ENCODE measurements at places on chromosomes 12 and 14.

GRCh38 chr12:75816897-75817296 is 214.7 kb downstream of the PHLDA1 start:
- DNase-seq = no peak

GRCh38 chr14:83291714-83292113 is 1758.1 kb upstream of the SEL1L start:
- DNase-seq = no peak

GRCh38 chr12:49274396-49275069 is 9.7 kb downstream of the TUBA1C start:
- DNase-seq = no peak

- DNase-seq = no peak
These were observed 20.8 kb downstream of the GTSF1 start for GRCh38 chr12:54452628-54453027.

- no peak for DNase-seq
These were observed 45.0 kb upstream of the FBXO21 start for GRCh38 chr12:117235261-117235660.

- no peak for DNase-seq
These were observed 36.6 kb downstream of the TC2N start for GRCh38 chr14:91830777-91831176.

GRCh38 chr14:81153187-81153586 is 67.6 kb downstream of the GTF2A1 start:
- DNase-seq = no peak

GRCh38 chr12:15289192-15289591 is 33.1 kb upstream of the PTPRO start:
- DNase-seq = no peak

GRCh38 chr14:21868442-21869046 is 194.9 kb upstream of the OR4E1 start:
- DNase-seq = peak; percentile 56

- DNase-seq = peak; percentile 79
These were observed 685 bp upstream of the CDH24 start for GRCh38 chr14:23057757-23058653.

GRCh38 chr12:6605421-6606330 is 1.5 kb downstream of the CHD4 start:
- DNase-seq = peak; percentile 28

DNA sequence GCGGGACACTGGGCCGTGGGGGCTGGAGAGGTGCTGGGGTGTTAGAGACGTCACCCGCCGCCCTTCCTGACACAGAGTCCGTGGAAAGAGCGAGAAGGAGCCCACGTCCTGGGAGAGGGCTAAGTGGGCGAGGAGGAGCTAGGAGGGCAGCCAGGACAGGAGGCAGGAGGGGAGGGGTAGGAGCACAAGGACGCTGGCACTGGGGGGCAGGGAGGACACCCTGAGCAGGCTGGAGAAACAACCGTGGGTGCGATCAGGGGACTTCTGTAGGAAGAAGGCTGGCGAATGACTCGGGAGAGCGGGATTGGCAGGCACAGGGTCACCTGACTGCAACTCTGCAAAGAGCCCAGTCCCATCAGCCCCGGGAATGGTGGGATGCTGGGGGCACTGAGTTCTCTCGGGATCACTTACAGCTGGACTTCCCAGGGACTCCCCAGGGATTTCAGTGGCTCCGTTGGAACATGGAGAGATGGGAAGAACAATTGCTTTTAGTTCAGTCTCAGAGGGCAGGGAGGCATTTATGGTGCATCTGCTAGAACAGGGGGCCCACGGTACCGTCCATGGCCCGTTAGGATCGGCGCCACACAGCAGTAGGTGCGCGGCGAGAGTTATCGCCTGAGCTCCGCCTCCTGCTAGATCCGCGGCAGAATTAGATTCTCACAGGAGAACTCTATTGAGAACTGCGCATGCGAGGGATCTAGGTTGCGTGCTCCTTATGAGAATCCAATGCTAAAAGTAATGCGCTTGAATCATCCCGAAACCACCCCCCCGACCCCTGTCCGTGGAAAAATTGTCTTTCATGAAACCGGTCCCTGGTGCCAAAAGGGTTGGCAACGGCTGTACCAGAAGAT is 24.3 kb downstream of the UBR7 start:
- DNase-seq = no peak

DNA sequence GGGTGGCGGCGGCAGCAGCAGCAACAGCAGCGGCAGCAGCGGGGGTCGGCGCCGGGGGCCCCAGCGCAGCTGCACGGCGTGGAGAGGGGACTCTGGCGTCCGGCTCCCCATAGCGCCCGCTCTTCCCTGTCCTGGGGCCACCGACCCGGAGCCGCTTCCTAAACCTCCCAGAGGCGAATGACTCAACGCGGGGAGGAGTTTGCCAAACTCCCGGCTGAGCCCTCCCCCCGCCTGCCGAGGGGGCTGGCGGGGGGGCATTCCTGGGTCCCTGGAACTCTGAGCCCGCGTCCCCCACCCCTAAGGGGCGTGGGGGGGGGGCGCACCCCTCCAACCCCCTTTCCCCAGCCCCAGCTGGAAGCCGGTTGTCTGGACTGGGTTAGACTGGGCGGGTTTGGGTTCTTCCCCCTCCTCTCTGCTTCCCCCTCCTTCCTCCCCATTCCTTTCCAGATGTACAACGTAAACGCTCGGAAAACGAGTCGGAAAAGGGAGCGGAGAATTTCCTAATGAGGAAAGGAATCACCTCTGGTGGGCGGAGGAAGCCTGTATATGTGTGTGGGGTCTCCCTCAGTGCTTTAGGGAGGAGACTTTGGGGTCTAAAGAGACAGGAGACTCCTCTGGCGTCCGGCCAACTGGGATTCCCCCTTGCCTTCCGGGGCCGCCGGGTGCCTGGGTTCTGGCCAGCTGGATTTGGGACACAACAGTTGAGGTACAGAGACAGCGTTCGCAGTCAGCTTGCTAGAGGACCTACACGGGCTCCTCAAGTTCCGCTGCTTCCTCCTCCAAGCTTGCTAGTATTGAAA is at the start of gene ITGA5:
TSS of gene ITGA5 (minus strand) at position 179 of the 800 bp plus-strand sequence. CDS start at position 111, 68 bp downstream.
- DNase-seq = peak; percentile 33

- DNase-seq = peak; percentile 66
These were observed 13.6 kb upstream of the GNG2 start for GRCh38 chr14:51846631-51847488.

DNA sequence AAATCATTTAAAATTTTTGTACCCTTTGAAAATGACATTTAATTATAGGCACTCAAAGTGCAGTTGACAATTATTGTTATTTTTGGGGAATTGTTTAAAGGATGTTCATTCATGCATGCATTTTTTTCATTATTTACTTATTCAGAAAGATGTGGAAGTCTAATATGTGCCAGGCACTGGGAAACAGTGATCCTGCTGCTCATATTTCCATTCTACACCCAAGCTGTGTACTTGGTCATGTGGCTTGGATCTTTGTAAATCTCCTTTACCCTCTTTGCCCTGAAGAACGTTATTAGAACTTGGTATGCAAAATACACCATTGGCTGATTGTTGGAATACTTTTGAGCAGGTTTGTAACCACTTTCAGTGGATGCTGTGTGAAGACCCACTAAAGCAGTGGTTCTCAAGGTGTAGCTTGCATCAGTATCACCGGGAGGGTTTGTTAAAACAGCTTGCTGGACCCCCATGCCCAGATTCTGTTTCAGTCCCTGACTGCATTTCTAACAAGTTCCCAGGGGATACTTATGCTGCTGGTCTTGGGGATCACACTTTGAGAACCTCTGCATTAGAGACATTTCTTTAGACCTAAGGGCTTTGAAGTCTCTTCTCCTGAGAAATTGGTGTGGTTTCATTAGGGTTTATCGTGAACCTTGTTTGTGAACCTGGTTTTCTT is 47.5 kb downstream of the PRKCH start:
- no peak for DNase-seq

GRCh38 chr12:92036061-92036620 is 109.5 kb downstream of the BTG1 start:
- no peak for DNase-seq

GRCh38 chr14:83873669-83874068 is 1656.3 kb upstream of the FLRT2 start:
- no peak for DNase-seq

DNA sequence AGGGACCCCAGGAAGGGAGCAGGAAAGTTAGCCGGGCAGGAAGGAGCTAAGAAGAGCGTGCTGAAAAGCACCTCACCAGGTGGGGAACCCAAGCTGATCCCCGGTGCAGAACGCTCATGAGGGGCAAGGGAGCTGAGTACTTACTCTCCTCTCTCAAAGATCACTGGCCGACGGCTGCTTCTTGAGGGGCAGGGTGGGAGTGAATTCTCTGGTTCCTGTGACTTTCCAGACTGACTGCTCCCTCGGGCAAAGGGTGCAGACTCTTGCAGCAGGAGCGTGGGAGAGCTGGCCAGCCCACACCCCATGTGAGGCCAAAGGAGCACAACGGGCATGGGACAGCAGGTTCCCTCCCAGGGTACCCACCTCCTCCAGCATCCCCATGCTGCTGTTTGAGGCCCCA is 44.9 kb upstream of the DIO3 start:
- no peak for DNase-seq

DNA sequence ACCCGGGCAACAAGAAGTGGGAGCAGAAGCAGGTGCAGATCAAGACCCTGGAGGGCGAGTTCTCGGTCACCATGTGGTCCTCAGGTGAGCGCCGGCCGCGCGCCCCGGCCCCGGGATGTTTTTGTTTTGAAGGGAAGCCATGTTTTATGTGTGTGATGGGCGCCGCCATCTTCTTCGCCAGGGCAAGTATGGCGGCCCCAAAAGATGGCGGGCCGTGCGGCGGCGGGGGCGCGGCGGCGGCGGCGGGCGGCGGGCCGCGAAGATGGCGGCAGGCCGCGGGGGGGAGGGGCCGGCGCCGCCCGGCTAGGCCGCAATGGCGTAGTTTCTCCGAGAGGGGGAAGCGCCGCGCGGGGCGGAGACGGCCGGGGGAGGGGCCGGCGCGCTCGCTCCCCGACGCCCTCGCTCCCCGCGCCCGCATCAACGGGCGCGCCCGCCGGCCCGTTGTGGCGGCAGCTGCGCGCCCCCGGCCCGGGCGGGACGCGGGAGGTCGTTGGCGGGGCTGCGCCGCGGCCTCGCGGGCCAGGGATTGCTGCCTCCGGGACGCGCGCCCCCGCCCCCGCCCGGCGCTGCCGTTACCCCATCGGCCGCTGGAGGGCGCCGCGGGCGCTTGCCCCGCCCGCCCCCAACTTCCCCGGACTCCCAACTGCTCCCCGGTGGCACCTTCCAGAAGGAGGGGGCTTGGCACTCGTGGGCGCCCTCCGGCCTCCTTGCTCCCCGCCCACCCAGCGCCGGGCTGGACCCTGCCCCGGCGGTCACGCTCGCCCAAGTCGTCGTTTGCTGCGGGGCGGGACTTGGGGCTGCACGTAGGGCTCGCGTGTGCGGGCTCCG is 1.1 kb downstream of the YY1 start:
- DNase-seq = peak; percentile 82

DNA sequence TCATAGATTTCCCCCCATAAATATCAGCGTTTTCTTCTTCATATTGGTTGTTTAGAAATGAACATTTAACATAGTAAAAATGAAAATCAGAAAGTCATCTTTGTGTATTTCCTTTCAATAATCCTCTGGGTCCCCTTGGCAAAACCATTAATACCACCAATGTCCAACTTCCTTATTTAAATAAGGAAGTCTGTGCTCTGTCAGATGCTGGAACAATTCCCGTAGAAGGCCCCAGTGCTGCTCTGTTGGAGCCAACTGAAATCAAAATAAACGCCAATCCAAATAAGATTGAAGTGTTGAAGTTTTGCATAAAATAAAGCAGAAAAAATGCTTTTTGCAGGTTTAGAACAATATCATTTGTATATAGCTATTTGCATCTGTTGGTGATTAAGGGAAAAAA is 93.1 kb downstream of the PPM1H start:
- no peak for DNase-seq

- DNase-seq = no peak
These were observed 329.8 kb upstream of the OR4E1 start for GRCh38 chr14:22003461-22003860.

- no peak for DNase-seq
These were observed 259.0 kb downstream of the CCDC59 start for GRCh38 chr12:82099216-82099615.

- no peak for DNase-seq
These were observed 13.2 kb downstream of the KRT76 start for GRCh38 chr12:52763991-52764390.

- DNase-seq = peak; percentile 74
These were observed 1.0 kb upstream of the DDX23 start for GRCh38 chr12:48852734-48853688.

DNA sequence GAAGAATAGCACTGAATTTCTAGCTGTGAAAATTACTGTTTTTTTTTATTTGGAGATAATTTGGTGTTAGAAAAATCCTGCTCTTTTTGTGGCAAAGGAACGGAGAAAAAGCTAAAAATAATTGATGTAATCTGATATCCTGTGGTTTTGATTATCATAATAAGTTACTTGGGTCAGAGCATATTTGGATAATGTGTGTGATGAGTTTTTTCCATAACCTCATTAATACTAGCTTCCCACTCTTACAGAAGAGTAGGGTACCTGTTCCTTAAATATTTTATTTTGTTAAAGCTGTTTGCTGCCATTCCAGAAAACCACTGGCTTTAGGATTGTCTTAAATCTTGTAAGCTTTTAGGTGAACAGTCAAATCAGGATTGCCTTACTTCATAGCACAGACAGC is 4.7 kb downstream of the PSMC6 start:
- no peak for DNase-seq

Data from activated T-helper 9 cell treated with anti-CD3 and anti-CD28 coated beads, Interleukin-2, amount 50 U/mL, for 16 hours (primary cell).